NCI-H2107 (cell line): ENCODE measurements at places on chromosomes 11 and 22.

GRCh38 chr11:119397740-119398139 is 16.2 kb upstream of the USP2 start:
- DNase-seq: no peak

DNA sequence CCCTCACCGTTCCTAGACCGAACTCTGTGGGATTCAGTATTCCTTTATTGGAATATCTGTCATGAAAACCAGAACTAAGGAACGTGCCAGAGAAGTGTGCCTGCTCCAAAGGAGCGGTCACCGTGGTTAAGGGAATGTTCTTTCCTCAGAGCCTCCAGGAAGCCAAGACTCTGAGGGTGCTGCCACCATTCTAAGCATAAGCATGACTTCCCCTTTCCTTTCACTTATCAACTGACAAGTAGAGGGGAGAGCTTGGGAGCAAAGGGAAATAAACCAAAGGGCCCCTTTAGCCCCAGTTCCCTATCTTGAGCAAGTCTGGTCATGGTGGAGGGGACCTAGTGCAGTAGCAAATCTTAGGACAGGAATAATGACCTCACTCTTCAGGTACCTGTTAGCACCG is 26.8 kb downstream of the CTR9 start:
- DNase-seq: no peak

DNA sequence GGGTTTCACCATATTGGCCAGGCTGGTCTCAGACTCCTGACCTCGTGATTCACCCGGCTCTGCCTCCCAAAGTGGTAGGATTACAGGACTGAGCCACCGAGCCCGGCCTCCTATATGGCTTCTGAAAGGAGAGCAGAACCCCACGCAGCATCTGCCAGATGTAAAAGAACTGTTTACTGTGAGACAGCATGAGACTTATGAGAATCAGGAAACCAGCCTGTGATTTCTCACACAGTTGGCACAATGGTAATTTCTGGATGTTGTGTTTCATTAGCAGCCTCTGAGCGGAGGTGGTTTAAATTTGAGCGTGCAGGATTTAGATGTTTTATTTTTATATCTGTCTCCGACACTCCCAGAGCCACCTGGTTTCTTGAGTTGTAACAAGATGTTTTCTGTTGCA is 33.8 kb downstream of the CEP164 start:
- DNase-seq: no peak

DNA sequence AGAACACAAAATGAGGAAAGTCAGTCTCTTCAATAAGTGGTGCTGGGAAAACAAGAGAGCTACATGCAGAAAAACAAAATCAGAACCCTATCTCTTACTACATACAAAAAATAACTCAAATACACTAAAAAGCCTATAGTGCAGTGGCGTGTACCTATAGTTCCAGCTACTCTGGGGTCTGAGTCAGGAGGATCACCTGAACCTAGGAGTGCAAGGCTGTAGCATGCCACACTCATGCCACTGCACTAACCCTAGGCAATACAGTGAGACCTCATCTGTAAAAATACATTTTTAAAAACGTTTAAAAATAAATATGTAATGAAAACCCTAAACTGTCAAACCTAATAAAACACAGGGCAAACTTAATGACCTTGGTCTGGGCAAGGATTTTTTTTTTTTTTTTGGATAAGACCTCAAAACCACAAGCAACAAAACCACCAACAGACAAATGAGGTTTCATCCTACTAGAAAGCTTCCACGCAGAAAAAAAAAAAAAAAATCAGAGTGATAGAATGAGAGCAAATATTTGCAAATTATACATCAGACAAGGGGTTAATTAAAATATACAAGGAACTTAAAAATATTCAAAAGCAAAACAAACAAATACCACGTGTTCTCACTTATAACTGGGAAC is 35.2 kb downstream of the XKR3 start:
- DNase-seq: no peak

- DNase-seq: no peak
Observed at GRCh38 chr11:72773696-72774095, 20.2 kb downstream of the STARD10 start.

- DNase-seq: no peak
Observed at GRCh38 chr11:110027627-110028371, 65.4 kb upstream of the ZC3H12C start.

DNA sequence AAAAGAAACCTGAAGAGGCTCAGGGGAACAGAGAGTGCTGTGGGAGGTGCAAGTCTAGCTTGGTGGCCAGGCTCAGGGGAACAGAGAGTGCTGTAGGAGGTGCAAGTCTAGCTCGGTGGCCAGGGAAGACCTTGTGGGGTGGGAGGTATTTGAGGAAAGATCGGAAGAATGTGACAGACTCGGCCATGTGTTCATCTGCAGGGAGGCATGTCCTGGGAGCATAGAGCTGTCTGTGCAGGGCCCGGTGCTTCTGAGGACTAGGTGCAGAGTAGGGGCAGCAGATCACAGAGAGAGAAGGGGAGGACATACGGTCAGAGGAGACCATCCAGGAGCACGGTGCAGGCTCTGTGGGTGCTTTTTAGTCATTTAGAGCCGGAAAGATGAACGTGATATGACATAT is 10.8 kb downstream of the IFITM10 start:
- DNase-seq: no peak

DNA sequence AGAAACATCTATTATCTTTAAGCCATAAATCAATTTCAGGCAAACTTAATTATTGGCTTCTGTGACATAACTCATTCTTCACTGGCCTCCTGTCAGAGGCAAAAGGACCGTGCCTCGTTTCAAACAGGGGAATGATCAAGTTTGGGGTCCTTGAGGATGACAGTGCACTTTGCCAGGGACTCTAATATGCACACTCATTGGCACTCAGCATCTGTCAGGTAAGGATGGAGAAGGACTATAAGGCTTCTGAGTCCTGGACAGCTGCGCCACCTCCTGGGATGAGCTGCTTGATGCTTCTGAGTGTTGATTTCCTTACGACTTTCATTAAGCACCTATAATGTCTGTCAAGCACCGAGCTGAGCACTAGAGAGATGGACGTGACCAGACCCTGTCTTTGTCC is 20.2 kb downstream of the BPIFC start:
- DNase-seq: no peak

- DNase-seq: peak; percentile 27
Observed at GRCh38 chr11:13105237-13105844, 96.2 kb downstream of the RASSF10 start.

- DNase-seq: no peak
Observed at GRCh38 chr11:30046578-30046945, 29.7 kb upstream of the KCNA4 start.

DNA sequence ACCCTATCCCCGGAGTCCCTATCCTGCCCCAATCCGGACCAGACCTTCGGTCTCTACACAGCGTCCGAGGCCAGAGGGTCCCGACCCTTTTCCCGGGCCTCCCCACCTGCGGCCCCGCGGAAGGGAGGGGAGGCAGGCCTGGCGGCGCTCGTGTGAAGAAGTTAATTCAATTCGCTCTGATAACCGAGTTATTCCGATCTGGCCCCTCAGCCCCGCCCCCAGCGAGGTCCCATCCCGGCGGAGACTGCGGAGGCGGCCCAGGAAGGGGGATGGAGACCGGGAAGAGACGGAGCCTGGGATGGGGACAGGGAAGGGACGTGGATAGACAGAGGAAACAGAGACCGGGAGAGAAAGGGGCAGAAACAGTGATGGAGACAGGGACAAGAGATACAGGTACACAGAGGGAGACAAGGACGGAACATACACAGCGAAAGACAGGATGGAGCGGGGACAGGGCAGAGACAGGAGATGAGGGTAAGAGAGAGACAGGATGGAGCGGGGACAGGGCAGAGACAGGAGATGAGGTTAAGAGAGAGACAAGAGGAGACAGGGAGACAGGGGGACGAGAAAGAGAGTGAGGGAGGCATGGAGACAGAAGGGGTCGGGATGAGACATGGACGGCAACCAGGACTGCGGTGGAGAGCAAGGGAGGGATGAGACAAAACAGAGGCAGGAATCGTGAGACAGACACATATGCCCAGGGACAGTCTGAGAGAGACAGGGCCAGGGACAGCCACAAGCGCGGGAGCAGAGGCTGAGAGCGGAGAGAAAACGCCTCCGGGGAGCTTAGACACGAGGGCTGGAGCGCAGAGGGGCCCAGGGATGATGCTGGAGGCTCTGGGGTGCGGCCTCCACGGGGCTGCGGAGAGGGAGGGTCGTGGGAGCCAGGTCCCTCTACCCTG is 636 bp upstream of the PHOX2A start:
- DNase-seq: no peak

DNA sequence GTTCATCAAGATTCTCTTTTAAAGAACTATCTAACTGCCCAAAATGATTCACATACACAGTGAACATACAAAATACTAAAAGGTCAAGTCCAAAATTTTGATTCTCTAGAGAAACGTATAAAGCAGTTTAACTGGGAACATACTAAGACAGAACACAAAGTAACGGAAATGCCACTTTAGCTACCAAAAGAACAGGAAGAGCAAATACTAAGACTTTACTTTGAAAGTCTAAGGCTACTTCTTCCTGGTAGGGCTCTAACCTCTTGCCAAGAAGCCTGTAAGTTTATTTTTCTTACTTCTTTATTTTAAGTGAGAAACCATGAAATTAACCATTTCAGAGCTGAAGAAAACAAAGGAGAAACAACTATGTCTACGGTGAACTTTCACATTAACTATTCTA is 6.2 kb downstream of the PICALM start:
- DNase-seq: no peak

- no peak for DNase-seq
Observed at GRCh38 chr11:99911116-99911515, 776.0 kb upstream of the ARHGAP42 start.

DNA sequence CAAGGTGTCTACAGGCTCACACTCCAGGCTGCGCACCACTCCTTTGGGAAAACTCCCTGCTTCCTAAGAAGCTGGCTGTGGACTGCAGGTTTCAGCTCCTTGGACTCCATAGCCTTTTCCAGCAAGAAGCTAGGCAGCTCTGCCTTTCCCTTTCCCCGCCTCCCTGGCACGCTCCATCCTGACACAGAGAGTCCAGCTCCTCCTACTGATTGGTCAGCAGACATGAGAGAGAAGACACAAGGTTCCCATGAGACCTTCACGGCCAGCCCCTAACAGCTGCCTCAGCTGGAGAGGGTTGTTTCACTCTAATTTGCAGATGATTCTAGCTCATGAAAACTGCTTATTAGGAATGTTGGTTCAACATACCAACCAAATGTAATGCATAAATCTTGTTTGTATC is 27.6 kb downstream of the TENM4 start:
- no peak for DNase-seq

- no peak for DNase-seq
Observed at GRCh38 chr11:45683271-45684058, 18.0 kb upstream of the CHST1 start.

DNA sequence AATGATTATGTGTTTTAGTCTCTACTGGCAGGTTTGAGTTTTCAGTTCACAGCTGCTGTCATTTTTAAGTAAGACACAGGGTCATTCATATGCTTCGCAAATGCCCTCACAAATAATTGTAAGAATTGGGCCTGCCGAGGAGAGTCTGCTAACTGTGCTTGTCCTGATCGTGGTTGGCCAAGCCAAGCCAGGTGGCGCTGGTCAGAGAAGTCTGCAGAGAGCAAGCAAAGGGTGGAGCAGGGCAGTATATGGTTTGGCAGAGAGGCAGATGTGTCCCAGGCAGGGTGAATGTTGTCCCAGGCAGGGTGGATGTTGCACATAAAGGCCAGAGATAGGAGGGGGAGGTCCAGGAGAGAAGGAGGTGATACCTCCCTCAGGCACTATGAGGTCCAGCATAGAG is 52.7 kb downstream of the SCN3B start:
- DNase-seq: no peak

DNA sequence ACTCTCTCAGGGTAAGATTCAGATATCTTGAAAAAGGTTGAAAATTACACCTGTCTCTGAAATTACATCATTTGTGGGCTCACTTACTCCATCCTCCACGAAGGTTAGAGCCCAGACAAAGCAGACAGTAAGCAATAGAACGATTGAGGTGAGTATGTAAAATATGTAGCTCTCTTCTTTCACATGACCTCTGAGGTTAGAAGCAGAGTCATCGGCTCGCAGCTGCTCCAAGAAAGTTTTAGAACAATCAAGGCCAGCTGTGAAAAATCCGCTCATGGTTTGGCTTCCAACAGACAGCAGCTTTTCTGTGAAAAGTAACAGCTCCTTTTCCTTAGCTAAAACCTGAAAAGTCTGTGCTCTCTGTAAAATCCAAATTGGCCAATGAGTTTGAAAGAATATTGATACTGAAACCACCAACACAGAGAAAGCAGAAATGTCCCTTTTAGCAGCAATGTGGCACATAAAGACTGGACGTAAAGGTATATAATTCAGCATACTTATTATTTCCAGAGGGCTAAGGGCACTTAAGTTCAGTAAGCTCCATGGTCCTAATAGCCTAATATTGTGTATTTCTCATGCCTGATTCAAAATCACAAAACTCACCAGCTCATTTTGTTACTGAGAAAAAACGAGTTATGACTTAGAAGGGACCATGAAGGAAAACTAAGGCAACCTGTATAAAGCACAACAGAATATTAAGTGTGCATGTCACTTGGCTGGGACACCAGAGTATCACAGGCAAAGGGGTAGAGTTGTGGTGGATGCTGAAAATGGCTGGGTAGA is 78.2 kb downstream of the FAM76B start:
- no peak for DNase-seq

DNA sequence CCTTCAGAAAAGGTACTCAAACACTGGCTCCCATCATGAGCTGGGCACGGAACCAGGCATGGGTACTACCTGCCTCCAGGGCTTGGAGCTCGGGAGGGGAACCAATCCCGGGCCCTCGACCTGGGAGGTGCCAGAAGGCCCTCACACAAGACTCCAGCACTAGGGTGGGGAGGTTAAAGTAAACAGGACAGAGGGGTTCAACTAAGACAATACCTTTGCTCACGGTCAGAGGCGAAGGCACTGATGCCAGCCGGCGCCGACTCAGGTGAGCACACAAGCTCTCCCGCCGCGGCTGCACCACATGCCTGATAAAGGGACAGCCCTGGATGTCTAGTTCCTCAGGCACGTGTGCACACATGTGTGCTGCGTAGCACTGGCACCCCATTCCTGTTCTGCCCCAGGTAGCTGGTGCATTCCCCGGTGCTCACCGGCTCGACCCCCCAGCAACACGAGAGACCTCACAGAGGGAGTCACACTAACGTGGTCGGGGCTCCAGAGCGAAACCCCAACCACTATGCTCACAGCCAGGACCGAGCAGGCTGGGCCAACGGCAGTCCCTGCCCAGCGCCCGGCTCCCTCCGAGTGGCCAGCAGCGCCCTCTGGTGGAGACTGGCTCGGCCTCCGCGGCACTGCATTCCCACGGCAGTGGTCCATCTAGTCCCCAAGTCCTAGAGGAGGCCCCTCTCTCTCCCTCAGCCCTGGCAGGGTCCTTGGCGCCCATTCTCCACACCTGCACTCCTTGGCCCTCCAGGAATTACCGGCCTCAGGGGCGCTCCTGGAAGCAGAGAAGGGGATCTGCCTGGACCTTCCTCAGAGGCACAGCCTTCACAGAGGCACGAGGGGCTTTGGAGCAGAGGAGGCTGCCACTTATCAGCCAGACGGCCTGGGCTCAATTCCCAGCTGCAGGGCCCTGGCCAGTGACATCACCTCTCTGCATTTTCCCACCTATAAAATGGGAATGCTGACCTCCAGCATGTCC is 28.8 kb upstream of the MOB2 start:
- peak; percentile 56 for DNase-seq

- DNase-seq: no peak
Observed at GRCh38 chr11:14520747-14521151, 563 bp upstream of the PSMA1 start.

GRCh38 chr22:44677353-44677840 is 24.6 kb upstream of the PRR5 start:
- no peak for DNase-seq
